ENCODE measurements at places on chromosomes 6 and 20.
A peak's percentile ranks its signal among the peaks of the same experiment; 100 is the strongest.

DNA sequence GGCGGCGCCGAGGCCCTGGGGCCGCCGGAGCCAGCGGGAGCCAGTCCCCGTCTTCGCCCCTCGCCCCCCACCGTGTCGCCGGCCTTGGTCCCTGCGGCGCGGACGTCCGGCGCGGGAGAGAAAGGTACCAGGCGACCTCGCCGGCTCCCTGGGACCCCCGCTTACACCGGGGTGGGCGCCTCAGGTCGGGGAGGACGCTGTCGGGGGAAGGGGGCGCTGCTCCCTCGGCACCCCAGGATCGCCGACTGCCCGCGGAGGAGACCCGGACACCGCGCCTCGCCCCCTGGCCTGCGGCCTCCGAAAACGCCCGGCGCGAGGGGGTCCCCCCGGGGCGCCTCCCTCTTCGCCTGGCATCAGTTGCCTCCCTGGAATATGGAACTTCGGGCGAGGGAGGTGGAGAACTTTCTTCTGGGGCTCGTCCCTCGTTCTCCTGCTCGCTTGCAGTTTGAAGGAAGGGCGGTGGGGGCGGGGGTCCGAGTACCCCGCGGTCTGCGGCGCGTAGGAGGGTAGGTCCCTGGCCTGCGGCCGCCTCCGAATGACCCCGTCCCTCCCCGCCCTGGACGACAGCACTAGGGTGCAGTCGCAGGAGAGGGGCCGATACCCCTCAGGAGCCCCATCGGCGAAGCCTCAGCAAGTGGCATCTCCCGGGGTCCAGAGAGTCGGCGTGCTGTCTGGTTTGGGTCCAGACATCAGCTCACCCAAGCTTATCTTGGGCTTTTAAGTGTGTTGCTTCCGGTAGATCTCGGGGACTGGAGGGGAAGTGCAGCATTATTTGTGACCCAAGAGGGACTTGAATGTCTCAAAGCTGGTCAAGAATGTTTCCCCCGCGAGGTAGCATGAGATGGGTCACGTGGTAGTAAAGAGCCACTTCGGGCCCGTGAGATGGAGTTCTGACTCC is 549 bp downstream of the ANKRD6 start:
- DNase-seq = peak; percentile 15

- DNase-seq = no peak
These were observed 312.0 kb downstream of the ZFAND3 start for GRCh38 chr6:38131527-38131965.

DNA sequence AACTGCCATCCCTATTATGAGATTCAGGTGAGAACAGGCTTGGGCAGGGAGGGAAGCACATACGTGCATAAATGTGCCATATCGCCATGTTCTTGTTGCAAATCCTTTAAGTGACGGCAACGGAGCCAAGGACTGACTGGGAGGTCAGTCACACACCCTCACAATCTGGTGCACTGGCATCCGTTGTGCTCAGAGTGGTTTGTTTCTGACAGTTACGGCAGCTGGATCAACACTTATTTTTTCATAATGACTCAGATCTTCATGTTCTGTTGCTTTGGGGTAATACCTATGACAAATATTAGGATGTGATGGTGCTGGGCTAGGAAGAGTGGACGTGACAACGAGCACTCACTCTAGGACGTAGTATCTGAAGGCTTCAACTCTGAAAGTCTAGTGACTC is 56.2 kb upstream of the PREP start:
- no peak for DNase-seq

- no peak for DNase-seq
These were observed 43.2 kb upstream of the ADGRF5 start for GRCh38 chr6:46964716-46965519.

Data from activated CD4-positive, alpha-beta T cell treated with anti-CD3 and anti-CD28 coated beads for 4 hours (primary cell).